Midbrain (tissue), 1 donor: ENCODE measurements at places on chromosomes 6 and 20.

GRCh38 chr6:106974336-106974998, at the start of gene CD24:
Gene CD24, minus strand, starts transcription at chr6:106974729. Its CDS starts 83 bp downstream, at chr6:106974646.
- no peak for DNase-seq

- peak; percentile 4 for DNase-seq
Observed at GRCh38 chr6:3026791-3027626, 27.3 kb downstream of the NQO2 start.

- no peak for DNase-seq
Observed at GRCh38 chr20:37439223-37439933, 81.7 kb upstream of the NNAT start.

DNA sequence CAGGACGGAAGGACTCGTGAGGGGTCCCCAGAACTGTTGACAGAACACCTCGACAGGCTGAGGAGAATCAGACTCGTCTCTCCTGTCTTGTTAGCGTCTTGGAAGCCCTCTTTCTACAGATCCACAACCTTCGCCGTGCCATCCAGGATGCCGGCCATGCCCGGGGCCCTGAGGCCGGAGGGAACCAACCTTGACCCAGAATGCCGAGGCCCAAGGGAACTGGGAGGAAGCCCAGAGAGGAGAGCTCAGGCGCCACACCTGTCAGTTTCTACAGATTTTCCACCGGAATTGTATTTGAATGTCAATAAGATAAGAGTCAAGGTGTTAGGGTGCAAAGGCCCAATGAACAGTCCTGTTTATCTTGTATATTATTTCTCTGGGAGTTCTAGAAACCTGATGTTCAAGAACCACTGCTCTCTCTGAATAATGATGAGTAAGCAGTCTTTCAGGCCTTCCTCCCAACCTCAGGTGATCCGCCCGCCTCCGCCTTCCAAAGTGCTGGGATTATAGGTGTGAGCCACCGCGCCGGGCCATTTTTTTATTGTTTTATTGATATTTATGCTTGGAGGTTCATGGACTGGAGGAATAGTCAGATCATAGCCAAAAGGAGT, 799 bp upstream of the ME1 start:
- no peak for DNase-seq

DNA sequence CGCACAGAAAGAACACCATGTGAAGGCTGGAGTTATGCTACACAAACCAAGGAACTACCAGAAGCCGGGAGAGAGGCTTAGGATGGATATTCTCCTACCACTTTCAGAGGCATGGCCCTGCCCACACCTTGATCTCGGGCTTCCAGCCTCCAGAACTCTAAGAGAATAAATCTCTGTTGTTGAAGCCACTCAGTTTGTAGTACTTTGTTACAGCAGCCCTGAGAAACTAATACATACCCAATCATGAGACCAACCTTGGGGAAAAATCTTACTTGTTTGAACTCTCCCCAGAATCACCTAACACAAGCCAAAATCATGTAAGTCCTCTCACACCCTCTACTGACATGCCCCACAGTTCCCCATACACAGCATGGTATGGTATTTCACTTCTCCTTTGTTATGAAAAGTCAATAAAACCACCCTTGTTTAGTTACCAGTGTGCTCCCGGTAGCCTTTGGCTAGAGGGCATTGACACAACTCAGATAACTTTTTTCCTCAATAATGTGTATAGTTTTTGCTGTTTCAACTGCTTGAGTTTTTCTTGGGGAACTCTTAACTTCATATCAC, 40.7 kb upstream of the SLC2A12 start:
- DNase-seq, result no peak
